Lung (tissue), 17 donors: ENCODE measurements at places on chromosomes 6 and 20. TPM values are rescaled to one million over a fixed set of nuclear protein-coding genes. Genes with fewer than 3 reads are reported as not detected.

DNA sequence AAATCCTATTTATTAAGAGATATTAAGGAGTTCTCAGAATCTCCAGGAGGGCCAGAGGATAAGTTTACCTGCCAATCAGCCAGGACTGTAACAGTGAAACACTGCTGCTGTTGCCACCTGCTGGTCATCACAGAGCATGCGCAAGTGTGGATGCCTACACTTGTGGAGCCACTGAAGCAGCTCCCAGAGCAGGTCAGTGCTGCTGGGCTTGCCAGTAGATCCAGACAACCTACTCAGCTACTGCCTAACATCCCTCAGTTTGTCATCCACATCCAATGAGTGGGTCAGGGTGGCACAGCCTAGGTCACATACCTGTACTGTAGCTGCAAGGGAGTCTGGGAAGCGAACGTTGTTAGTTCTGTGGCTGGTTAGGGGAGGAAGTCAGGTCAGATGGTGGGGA lies 18.3 kb upstream of the NHSL1 start:
- H3K27ac ChIP-seq, result no peak overlapping the region
- H3K4me1 ChIP-seq, result no peaks in the 10 kb centered on the region
- no peaks in the 10 kb centered on the region for H3K27me3 ChIP-seq
- DNase-seq, result no peak
- no peaks in the 10 kb centered on the region for H3K36me3 ChIP-seq

DNA sequence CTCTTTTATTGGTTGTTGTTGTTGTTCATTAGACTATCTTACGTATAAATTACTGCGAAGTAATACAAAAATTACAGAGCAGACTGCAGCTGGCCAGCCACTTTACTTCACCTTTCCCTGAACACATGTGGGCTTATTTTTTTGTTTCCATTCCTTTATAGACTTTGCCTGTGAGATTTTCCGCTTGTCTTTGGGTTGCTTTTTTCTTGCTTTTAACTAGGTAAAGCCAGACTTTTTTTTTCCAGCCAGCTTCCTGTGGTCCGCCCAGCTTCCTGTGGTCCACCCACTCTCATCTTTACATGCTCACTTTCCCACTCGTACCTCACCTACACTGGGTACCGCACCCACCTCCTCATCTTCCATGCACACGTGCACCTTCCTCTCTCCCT lies 79.0 kb downstream of the IPCEF1 start:
- DNase-seq, result no peak
- no peaks in the 10 kb centered on the region for H3K4me1 ChIP-seq
- H3K36me3 ChIP-seq, result no peaks in the 10 kb centered on the region
- no peak overlapping the region for H3K27ac ChIP-seq

- no peak overlapping the region for H3K27ac ChIP-seq
- no peak overlapping the region for H3K4me3 ChIP-seq
- H3K36me3 ChIP-seq, result no peaks in the 10 kb centered on the region
- no peaks in the 10 kb centered on the region for H3K4me1 ChIP-seq
These were observed 626.0 kb downstream of the CDH26 start for GRCh38 chr20:60584221-60584620.

DNA sequence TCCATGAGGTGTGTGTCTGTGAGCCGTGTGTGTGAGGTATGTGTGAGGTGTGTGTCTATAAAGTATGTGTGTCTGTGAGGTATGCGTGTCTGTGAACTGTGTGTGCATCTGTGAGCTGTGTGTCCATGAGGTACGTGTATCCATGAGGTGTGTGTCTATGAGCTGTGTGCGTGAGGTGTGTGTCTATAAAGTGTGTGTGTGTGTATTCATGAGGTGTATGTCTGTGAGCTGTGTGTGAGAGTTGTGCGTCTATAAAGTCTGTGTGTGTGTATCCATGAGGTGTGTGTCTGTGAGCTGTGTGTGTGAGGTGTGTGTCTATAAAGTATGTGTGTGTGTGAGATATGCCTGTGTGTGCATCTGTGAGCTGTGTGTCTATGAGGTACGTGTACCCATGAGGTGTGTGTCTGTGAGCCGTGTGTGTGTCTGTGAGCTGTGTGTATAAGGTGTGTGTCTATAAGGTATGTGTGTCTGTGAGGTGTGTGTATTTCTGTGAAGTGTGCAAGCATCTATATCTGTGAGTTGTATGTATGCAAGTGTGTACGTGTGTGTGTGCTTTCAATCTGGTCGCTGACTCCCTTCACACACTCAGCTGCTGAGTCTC lies 91.9 kb upstream of the FOXP4 start:
- H3K27ac ChIP-seq, result no peak overlapping the region
- H3K4me1 ChIP-seq, result peaks cover 58% of the 10 kb centered on the region
- no peaks in the 10 kb centered on the region for H3K27me3 ChIP-seq
- no peaks in the 10 kb centered on the region for H3K36me3 ChIP-seq
- no peak overlapping the region for H3K4me3 ChIP-seq

DNA sequence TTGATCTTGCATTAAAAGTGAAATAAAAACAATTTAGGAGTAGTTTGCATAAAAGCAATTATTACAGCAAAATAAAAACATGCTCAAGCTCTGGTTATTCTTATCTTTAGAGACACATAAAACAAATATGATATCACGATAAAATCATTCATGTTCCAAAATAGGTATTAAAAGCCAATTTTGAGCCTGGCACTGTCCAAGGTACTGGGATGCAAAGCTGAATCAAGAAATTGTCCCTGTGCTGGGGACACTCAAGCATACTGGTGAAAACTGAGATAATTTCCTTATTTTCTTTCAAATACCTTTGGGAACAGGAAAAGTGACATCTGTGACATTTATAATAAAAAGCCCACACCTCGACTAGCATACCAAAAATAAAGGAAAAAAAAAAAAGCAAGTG lies 931 bp upstream of the MTCL3 start:
- H3K4me3 ChIP-seq, result no peak overlapping the region
- peaks cover 6% of the 10 kb centered on the region for H3K4me1 ChIP-seq
- no peaks in the 10 kb centered on the region for H3K36me3 ChIP-seq
- DNase-seq, result peak; percentile 46

DNA sequence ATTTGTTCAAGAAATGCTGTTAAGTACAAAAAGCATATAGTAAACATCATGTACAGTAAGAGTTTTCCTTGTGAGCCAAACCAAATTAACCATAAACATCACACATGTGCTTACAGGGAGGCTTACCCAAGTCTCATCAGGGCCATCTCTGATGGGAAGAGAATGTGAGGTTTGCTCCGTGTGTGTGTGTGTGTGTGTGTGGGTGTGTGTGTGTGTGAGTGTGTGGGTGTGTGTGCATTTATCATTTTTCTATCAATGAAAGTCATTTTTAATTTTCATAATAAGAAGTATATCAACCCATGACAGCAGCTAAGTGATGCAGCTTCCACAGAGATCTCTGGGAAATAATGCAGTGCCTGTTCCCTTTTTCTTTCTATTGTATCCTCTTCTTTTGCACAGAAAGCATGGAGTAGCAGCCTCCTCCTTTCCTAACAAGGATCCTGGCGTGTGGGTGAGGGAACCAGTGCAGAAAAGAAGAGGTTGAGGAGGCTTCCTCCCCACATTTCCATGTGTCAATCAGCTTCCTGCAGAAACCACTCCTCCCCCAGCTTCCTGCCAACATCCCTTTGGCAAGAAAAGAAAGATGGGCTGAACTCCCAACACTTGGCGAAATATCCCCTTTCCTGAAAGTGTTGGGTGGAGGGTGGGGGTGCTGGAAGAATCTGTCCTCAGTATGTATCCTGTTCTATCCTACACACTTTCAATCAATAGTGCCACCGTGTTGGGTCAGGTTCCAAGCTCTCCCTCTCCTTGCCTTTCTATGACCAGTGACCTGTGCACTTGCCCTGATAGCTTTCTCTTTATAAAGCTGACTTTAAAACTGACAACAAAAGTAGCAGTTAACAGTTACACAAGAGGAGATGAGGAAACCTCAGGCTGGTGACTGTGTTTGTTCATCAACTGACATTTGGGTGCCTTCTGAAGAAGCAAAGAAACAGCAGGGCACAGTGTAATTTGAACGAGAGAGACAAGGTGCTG lies 251.8 kb upstream of the CITED2 start:
- H3K27me3 ChIP-seq, result no peaks in the 10 kb centered on the region
- no peaks in the 10 kb centered on the region for H3K36me3 ChIP-seq

DNA sequence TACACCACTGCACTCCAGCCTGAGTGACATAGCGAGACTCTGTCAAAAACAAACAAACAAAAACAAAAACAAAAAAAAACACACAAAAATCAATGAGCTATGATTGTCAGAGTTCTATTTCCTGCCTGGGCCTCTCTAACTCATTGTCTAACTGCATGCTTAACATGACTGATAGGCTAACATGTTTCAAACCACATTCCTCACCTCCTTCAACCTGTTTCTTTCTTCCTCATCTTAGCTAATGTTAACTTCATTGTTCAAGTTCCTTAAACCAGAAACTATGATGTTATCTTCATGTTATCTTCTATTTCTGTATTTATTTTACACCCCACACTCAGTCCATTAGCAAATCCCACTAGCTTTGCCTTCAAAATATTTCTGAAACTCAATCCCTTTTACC lies 41.5 kb downstream of the BEND6 start:
- DNase-seq, result no peak
- no peaks in the 10 kb centered on the region for H3K27me3 ChIP-seq
- H3K4me3 ChIP-seq, result no peak overlapping the region
- H3K27ac ChIP-seq, result no peak overlapping the region
- H3K4me1 ChIP-seq, result no peaks in the 10 kb centered on the region
- no peaks in the 10 kb centered on the region for H3K36me3 ChIP-seq

- H3K4me3 ChIP-seq, result no peak overlapping the region
- no peak for DNase-seq
- no peak overlapping the region for H3K27ac ChIP-seq
- no peaks in the 10 kb centered on the region for H3K27me3 ChIP-seq
- H3K36me3 ChIP-seq, result no peaks in the 10 kb centered on the region
These were observed 80.8 kb upstream of the FUCA2 start for GRCh38 chr6:143592335-143592734.

- no peaks in the 10 kb centered on the region for H3K27me3 ChIP-seq
- DNase-seq, result peak; percentile 35
- H3K4me3 ChIP-seq, result no peak overlapping the region
- H3K27ac ChIP-seq, result no peak overlapping the region
- no peaks in the 10 kb centered on the region for H3K4me1 ChIP-seq
These were observed 79.1 kb upstream of the ZFP64 start for GRCh38 chr20:52270696-52271095.

- no peak overlapping the region for H3K4me3 ChIP-seq
- no peaks in the 10 kb centered on the region for H3K36me3 ChIP-seq
These were observed 3.5 kb upstream of the STXBP5 start for GRCh38 chr6:147200711-147201110.

MAPK13 gene
- 58.9 TPM for polyA plus RNA-seq

DNA sequence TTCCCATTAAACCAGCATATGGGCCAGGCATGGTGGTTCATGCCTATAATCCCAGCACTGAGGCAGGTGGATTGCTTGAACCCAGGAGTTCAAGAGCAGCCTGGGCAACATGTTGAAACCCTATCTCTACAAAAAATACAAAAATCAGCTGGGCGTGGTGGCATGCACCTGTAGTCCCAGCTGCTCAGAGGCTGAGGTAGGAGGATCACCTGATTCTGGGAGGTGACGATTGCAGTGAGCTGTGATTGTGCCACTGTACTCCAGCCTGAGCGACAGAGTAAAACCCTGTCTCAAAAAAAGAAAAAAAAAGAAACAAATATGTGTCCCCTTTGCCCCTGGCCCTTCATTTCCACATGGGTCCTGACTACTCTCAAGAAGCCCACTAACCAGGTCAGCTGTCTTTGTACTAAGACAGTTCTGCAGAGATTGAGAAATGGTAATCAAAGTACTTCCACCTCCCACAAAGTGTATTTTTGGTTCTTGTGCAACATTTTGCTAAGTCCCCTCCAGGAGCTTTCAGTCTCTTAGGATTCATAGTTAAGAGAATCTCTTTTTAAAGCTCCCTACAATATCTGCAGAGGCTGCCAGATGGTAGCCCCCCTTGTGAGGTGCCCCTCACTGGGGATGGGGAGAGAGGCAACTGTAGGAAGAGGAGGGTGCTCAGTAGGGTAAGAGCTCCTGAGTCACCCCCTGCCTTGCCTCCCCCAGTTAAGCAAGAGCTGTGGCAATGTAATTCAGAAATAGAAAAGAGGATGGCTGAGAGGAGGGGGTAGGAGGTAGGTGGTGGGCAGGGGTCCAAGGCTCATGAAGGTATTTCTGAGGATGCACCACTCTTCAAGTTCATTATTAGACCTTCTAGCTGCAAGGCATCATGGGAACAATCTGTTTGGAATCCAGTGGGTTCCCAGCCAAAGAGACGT lies 16.5 kb upstream of the WFDC2 start:
- DNase-seq, result no peak
- H3K36me3 ChIP-seq, result no peaks in the 10 kb centered on the region
- no peaks in the 10 kb centered on the region for H3K27me3 ChIP-seq

GRCh38 chr6:41894366-41895299 lies 542 bp downstream of the USP49 start:
- H3K36me3 ChIP-seq, result no peaks in the 10 kb centered on the region
- H3K27me3 ChIP-seq, result no peaks in the 10 kb centered on the region
- H3K4me1 ChIP-seq, result peaks cover 3% of the 10 kb centered on the region
- peak; percentile 21 for DNase-seq
- H3K4me3 ChIP-seq, result peak overlapping the region; percentile 49

DNA sequence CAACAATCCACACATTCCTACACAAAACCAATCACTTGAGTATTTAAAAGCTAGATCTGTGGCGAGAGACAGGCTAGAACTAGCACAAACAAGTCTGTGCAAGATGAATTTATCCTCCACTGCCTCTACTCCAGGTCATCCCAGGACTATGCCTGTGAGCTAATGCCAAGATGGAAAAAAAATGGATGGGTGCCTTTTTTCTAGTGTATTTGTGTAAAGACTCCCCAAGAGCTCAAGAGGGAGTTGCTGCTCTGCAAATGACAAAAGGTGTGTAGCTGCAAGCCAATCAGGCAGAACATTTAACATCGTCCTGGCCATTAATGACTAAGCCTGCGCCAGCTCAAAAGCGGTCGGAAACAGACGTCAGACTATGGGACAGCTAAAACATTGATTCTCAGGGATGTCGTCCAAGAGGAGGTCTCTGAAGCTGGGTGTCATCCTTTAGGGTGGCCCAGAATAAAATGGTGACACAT lies 21.9 kb downstream of the ATXN1 start:
- H3K36me3 ChIP-seq, result peaks cover 6% of the 10 kb centered on the region
- H3K27me3 ChIP-seq, result no peaks in the 10 kb centered on the region
- no peak overlapping the region for H3K4me3 ChIP-seq
- H3K4me1 ChIP-seq, result peaks cover 36% of the 10 kb centered on the region

PBOV1 gene
- polyA plus RNA-seq, result not detected

POM121L2 gene
- polyA plus RNA-seq, result not detected

DNA sequence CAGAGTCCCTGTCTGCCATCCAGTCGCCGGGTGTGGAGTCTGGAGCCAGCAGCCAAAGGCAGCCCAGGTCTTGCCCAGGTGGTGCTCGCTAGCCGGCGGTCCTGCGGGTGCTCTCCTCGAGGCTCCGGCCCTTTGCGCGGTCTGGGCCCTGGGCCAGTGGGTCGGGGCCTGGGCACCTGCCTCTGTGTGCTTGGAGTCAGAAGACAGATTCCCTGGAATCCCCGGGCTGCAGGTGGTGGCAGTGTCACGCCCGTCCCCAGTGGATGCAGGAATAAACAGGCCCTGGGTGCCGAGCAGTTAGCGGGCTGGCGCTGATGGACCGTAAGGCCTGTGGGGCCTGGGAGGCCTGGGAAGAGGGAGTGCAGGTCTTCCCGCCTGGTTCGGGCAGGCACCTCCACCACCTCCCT lies 5.3 kb downstream of the SS18L1 start:
- no peak overlapping the region for H3K4me3 ChIP-seq
- no peak for DNase-seq
- peaks cover 9% of the 10 kb centered on the region for H3K36me3 ChIP-seq
- H3K27me3 ChIP-seq, result no peaks in the 10 kb centered on the region
